ENCODE measurements at places on chromosomes 6 and 20.

DNA sequence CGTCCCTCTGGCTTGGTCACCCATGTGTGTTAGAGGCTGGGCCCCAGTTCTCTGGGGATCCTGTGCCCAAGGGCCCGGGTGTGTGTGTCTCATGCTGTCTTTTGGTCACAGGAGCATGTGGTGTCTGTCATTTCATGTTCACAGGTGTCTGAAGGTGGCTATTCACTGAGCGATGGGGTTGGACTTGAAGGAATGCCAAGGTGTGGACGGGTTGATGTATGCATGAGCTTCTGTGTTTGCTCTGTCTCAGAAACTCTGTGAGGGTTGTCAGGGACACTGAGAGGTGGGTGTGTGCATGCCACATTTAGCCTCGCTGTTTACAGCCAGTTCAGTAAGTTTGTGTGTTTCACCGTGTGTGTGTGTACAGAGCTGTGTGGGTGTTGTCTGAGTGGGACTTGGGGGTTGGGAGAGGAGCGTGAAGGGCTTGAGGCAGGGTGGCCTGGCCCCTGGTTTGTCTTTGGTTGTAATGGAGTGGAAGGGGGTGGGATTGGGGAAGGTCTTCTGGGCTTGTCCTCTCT lies 1.2 kb downstream of the DDR1 start:
- no peak for DNase-seq

- no peak for DNase-seq
These were observed 2.5 kb upstream of the HLA-DRA start for GRCh38 chr6:32436995-32437836.

DNA sequence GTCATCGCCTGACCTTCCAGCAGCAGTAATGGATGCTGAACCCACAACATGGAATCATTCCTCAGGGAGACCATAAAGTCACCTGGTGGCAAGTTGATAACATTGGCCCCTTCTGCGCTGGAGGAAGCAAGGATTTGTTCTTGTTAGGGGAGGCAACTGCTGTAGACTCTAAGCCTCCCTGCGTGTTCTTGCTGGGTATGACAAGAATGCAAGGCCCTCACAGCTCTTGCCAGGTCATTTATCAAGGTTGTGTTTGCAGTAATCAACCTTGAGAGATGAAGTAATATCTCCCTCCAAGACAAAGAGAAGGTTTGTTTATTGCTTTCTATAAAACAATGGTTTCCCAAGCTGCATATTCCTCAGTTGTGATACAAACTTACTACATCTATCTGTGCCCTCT lies 80.9 kb downstream of the PERP start:
- no peak for DNase-seq

DNA sequence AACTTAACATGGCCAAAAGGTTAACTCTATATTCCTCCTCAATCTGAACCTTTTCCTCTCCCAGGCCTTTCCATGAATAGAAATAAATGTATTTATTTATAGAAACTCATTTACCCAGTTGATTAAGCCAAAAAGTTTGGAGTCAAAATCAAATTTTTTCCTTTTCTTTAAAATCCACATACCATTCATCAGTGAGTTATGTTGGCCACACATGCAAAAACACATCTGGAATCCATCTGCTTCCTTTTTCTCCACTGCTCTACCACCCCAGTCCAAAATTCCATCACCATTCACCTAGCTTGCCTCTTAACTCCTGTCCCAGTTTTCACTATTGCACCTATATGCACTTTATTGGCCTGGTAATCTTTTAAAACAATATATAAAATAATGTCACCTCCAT lies 62.4 kb upstream of the TMEM200A start:
- DNase-seq: no peak

DNA sequence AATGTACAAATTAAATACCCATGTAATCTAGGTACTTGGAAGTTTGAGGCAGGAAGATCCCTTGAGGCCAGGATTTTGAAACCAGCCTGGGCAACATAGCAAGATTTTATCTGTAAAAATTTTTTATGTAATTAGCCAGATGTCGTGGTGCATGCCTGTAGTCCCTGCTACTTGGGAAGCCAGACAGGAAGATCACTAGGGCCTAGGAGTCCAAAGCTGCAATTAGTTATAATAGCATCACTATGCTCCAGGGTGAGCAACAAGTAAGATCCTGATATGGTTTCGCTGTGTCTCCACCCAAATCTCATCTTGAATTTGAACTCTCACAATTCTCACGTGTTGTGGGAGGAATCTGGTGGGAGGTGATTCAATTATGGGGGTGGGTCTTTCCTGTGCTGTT lies 535.8 kb downstream of the TENT5A start:
- DNase-seq: no peak

DNA sequence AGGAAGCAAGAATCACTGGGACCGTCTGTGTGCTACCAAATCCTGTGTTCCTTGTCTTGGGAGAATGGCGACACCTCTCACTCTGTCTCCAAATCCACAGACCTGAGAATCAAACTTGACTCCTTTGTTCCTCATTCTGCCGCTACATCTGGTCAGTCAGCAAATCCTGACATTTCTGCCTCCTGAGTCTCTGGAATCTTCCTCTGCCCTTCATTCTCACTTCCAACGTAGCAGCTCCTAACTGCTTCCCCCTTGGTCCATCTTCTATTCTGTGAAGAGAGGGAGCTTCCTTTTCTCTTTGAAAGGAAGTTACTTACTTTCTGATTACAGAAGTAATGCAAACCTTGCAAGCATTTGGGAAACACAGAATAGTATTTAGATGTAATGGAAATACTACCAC lies 37.7 kb downstream of the SYTL3 start:
- no peak for DNase-seq

GRCh38 chr20:7879883-7880282 lies 60.4 kb downstream of the HAO1 start:
- DNase-seq: no peak

DNA sequence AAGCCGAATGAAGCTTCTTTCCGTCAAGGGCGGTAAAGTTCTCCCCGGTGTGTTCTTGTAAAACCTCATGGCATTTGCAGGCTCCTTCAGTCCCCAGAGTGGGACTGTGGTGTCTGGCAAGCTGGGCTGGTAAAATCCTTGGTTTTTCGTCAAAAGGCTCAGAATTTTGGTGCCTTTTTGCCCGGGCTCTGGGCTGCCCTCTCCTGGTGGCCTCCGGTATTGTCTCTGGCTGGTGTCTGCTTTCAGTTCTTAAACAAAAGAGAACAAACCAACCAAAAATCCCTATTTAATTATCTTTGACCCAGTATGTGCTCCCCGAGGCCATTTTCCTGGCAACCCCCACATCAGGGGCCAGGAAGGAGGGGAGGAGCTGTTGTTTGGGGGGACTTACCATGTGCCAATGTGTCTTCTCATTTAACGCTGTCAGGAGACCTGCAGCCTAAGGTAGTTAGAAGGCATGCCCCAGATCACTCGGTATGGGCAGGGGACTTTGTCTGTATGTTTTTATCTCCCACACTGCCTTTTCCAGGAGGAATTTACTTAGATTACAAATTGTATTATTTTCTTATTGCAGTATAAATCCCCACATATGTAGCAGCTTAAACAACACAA lies 11.1 kb downstream of the CDH4 start:
- DNase-seq: no peak

DNA sequence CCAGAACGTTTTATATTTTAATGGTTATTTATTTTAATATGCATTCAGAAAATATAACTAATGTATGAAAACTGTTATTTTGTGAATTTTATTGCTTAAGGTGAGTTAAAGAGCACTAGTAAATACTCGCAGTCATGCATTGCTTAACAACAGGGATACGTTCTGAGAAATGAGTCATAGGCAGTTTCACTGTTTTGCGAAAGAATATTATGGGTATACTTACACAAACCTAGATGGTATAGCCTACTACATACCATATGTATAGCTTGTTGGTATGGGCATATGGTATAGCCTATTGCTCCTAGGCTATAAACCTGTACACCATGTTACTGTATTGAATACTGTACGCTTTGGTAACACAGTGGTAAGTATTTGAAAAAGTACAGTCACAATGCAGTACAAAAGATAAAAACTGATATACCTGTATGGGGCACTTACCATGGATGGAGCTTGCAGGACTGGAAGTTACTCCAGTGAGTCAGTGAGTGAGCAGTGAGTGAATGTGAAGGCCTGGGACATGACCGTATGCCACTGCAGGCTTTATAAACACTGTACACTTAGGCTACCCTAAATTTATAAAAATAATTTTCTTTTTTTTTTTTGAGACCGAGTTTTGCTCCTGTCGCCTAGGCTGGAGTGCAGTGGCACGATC lies 38.5 kb downstream of the ARFGEF2 start:
- no peak for DNase-seq

- DNase-seq: no peak
These were observed 114.0 kb downstream of the MYLK4 start for GRCh38 chr6:2636672-2637071.

DNA sequence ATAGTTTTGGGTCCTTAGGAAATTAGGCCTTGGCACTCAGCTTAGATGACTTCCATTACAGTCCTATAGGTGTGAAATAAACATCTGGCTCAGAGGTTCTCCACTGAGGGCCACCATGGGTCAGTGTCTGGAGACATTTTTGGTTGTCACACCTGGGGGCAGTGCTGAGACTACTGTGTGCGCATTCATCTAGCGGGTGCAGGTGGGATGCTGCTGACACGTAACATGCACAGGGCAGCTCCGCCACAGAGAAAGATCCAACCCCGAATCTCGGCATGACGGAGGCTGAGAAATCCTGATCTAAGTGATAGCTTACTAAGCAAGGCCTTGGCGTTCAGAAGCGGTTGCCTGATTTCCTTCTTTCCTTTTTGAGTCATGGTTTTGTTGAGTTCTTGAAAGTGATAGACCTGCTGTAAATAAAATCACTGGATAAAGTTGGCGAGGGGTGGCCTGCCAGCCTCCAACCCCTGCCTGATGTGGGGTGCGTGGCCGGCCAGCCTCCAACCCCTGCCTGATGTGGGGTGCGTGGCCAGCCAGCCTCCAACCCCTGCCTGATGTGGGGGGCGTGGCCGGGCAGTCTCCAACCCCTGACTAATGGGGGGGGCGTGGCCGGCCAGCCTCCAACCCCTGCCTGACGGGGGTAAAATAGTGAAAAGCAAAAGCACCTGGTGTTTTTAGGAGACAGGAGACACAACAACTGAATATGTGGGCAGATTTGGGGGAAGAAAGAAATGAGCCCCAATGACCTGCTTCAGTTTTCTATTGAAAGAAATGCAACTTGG lies 158.1 kb downstream of the CDH26 start:
- no peak for DNase-seq

DNA sequence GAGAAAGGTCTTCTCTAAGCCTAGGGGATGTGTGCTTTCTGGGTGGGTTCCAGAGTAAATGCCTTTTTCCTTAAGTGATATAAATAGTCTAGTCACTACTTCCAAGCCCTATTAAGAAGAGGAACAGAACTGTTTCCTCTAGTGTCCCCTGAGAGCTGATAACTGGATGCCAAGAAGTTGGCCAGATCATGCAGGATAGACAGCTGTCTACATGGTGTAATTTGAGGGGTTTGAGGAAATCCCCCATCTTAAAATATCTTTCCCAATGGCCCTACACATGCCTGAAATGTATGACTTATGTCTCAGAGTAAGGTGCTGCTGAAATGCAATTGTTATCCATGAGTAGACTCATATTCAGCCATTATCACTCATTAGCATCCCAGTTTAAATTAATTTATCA lies 20.2 kb upstream of the PIM1 start:
- no peak for DNase-seq

DNA sequence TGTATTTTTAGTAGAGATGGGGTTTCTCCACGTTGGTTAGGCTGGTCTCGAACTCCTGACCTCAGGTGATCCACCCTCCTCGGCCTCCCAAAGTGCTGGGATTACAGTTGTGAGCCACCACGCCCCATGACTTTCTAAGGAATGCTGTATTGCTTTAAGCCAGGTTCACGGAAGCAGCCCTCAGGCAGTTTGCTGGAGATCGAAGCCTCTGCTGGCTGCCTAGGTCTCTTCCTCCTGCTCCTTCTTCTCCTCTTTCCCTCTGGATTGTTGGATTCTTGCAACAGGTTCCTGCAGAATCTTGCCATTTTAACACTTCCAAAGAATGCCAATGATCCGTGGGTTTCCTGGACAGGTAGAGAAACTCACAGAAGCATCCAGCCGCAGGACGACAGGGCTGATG lies 29.3 kb upstream of the B4GALT5 start:
- DNase-seq: no peak

DNA sequence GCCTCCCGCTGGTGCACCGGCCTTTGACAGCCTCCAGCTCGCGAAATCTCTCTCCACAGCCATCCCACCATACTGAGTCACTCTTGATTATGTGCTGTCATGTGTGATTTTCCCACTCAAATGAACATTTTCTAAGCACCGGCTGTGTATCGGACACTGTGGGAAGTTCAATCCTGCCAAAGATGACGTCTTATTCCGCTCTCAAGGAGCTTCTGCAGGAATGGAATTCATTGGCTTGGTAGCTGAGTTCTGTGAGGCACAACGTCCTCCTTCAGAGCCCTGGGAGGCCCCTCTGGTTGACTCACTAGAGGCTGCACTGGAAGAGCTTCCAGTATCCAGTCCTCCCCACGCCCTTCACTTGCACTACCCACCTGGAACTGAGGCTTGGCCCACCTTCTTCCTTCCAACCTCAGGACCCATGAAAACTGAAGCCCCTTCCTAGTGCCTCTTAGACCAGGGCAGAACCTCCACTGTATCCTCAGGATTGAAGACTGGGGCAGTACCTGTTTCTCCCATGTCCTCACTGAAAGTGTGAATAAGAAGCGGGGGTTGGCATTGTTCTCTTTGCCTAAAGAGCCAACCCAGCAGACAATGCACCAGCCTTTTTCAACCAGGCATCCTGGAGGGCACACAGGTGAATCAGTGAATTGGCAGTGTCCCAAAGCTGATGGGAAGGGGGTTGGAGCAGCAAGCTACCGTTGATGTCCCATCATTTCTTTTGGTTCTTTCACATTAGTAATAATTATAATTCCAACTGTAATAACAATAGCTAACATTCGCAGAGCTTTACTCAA lies 1.7 kb downstream of the UNC5CL start:
- no peak for DNase-seq

DNA sequence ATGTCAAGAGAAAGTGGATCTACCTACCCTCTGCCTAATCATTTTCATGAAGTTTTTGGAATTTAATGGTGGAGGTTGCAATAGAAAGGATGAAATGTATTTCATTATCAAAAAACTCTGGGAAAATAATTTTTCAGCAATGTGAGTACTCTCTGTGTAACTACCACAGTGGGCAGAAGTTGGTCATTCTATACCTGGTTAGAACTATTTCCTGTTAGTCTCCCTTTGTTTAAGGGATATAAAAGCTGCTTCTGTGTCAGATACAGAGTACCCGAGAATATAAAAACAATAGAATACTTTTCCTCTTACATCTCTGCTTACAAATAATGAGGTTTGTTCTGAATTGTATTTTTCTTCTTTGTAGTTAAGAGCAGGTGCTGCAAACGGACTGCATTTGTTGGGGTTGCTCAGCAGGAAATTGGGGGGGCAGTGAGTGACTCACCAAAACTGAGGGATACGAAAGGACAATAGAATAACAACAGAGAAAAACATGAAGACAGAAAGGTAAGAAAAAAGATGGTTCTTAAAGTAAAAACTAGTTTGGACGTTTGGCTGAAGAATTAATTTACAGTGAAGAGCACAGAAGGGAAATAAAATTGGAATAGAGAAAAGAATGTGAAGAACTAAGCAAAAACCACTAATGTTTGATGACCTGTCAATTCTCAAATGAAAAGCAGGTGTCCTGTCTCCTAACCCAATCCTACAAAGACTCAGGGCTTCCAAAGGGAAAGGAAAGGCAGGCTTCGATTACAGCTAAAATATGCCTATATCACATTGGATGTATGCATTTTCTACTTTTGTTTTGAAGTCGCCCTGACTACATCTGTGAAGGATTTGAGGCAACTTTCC lies 703.1 kb downstream of the RFPL4B start:
- no peak for DNase-seq

GRCh38 chr6:116512734-116513133 lies 1.3 kb downstream of the CALHM5 start:
- no peak for DNase-seq

GRCh38 chr6:80974579-80974978 lies 777.9 kb downstream of the TENT5A start:
- DNase-seq: no peak
